ENCODE measurements at places on chromosomes 6 and 20.

GRCh38 chr6:38942442-38942841, 106.1 kb upstream of the GLP1R start:
- no peak for DNase-seq

DNA sequence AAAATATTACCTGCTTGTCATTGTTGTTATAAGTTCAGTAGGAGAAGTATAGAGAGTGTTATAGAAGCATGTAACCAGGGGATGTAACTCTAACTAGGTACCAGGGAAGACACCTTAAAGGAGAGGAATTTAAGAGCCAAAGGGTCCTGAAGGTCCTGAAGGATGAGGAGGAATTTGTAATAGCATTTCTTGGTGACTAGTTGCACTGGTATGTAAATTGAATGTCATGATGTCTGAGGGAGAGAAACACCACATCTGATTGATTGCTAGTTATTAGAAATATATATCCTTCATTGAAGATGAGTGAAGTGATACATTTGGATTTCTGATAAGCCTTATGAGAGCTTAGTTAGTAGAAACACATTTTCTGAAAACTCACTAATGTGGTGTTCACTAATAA, 643.8 kb downstream of the RFPL4B start:
- DNase-seq = no peak

- DNase-seq = no peak
Measured at GRCh38 chr6:54010340-54011276, 100.6 kb upstream of the MLIP start.

DNA sequence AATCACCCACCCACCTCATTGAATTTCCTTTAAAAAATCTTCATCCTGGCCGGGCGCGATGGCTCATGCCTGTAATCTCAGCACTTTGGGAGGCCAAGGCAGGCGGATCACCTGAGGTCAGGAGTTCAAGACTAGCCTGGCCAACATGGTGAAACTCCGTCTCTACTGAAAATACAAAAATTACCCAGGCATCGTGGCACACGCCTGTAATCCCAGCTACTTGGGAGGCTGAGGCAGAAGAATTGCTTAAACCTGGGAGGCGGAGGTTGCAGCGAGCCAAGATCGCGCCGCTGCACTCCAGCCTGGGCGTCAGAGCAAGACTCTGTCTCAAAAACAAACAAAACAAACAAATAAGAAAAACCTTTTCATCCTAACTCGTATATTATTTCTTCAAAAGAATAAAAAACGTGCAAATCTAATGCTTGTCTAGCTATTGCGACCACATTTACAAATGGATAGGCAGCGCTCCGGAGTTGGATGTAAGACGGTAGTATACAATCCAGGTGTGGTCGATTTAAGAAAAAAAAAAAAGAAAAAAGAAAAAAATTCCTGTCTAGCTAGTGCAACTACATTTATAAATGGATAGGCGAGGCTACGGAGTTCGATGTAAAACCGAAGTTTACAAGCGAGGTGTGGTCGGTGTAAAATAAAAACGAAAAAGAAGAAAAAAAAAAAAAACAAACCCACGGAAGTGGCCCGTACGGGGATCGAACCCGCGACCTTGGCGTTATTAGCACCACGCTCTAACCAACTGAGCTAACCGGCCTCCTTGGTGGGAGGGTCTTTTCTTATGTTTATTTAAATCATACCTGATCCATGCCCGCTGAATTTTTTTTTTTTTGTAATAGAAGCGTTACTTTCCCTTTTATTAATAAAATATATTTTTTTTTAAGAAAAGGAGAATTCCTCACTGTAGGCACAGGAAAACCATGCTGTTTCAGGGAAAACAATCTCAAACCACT, 70.7 kb upstream of the PRSS16 start:
- DNase-seq = peak; percentile 68

DNA sequence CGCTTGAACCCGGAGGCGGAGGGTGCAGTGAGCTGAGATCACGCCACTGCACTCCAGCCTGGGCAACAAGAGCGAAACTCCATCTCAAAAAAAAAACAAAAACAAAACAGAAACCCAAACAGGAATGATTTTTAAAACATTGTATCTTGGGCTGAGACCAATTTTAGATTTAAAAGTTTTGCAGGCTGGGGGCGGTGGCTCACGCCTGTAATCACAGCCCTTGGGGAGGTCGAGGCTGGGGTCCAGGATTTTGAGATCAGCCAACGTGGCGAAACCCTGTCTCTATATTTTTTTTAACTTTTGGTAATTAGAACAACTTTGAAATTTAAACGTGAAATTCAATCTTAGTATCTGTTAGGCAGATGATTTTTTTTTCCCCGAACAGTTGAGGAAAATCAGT, 70.5 kb downstream of the AKAP12 start:
- DNase-seq = no peak

DNA sequence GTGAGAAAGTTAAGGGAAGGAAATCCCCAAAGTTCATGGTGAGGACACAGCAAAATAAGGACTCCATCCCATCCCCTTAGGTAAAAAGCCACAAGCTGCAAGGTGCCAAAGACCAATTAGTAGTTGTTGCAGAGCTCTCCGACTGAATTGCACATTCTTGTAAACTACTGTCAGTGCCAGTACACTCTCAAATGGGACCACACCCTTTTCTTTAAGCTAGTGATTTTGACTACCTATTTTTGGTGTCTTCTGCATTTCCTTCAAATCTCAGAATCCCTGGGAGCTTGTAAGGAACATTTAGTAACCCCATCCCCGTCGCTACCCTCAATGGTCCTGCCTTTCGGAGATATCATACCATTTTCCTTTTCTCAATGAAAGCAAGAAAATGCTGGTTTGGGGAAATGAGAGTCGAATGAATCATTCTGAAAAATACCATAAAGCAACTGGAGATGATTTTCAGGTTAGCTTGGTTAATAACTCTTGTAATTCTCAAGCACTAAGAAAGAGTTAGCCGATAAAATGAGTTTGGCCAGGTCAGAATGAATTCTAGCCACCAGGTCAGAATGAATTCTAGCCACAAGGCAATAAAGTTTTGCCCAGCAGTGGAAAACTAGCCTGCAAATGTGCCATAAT, 5.2 kb upstream of the HMGN3 start:
- DNase-seq = no peak

- DNase-seq = no peak
Measured at GRCh38 chr6:36916126-36916525, 30.4 kb downstream of the C6orf89 start.

- DNase-seq = no peak
Measured at GRCh38 chr6:163823577-163823976, 409.1 kb downstream of the QKI start.

DNA sequence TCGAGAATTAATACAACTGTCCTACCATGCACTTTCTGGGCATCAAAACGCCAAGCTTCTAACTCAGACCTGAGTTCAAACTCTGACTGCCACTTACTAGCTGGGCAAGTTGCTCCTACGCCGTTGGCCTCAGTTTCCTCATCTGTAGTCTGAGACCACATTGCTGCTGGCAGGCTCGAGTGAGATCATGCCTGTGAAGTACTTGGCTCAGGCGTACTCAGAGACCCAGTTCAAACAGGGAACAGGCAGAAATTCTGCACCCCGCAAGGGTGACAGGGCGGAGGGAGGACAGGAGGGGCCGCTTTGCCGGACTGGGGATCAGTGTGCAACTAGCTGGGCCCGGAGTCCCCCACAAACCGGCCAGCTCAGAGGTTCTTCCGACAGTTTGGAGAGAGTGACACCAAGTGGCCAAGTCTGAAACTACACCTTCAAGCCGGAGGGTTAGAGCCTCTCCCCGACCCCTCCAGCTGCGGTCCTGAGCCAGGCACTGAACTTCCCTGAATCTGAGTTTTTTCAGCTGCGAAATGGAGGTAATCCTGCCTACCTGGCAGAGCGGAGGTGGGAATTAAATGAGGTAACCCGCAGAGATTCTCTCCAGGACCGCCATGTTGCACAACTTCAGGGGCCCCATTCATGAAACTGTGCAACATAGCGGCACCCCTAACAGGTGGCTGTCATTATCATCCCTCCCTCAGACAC, 46.0 kb upstream of the PTPN1 start:
- peak; percentile 45 for DNase-seq

DNA sequence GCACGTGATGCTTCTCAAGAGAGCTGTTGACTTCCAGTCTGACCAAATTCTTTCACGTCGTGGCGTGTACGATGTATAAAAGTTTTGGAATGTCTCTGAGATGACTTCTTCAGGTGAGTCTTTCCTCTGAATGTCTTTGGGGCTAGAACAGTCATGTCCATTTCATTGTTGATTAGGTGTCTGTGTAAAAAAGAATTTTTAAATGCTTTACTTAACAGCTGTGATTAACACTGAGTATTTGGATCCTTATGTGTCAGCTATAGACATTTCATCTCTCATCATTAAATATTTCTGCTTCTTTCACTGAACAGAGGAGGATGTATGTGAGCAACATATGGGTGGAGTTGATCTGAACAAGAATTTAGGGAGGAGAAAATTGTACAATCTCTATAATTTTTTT, 29.3 kb upstream of the KIF13A start:
- no peak for DNase-seq

- no peak for DNase-seq
Measured at GRCh38 chr6:91600561-91600960, 1013.7 kb upstream of the MAP3K7 start.

GRCh38 chr6:88810701-88811100, 152.7 kb downstream of the RNGTT start:
- DNase-seq = no peak

DNA sequence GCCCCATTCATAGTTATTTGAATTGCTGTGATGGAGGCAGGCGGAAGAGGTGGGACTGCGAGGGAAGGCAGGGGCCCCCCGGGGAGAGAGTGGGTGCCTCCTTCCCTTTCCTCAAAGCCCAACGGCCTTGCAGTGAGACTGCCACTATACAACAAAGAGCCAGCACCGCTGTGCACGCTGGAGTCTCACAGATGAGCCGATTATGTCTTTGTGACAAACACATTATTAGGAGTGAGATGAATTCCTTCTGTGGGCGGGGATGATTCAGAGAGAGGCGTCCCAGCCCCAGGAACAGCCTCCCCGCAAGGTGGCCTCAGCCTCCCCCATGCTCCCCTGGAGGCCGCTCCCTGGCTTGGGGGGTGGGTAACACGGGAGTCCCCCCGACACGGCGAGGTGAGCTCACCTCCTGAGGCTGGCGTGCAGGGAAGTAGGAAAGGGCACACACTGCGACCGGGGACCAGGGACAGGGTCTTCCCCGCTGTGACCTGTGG, 26.7 kb downstream of the NTSR1 start:
- DNase-seq = no peak

- no peak for DNase-seq
Measured at GRCh38 chr6:135458051-135458450, 39.5 kb downstream of the AHI1 start.

- no peak for DNase-seq
Measured at GRCh38 chr6:158018041-158018771, 36.5 kb downstream of the SYNJ2 start.

GRCh38 chr20:12358655-12359009, 440.9 kb downstream of the BTBD3 start:
- no peak for DNase-seq

- DNase-seq = no peak
Measured at GRCh38 chr6:78810698-78811097, 56.7 kb upstream of the IRAK1BP1 start.

- no peak for DNase-seq
Measured at GRCh38 chr20:8504030-8504429, 372.0 kb downstream of the PLCB1 start.

DNA sequence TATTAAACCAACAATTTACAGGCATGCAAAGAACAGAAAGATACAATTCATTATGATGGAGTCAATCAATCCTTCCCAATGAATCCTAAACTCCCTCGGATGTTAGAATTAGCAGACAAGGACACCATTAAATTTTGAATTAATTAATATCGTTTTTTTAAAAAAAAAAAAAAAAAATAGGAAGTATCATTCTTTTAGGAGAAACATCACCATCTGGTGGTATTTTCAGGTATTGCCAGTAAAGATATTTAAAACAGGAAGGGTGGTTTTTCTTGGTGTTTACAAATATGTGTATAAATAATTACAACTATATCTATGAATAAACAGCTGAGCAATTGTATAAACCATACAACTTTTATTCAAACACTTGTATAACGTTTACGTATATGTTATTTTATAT, 564.4 kb downstream of the HAO1 start:
- no peak for DNase-seq

DNA sequence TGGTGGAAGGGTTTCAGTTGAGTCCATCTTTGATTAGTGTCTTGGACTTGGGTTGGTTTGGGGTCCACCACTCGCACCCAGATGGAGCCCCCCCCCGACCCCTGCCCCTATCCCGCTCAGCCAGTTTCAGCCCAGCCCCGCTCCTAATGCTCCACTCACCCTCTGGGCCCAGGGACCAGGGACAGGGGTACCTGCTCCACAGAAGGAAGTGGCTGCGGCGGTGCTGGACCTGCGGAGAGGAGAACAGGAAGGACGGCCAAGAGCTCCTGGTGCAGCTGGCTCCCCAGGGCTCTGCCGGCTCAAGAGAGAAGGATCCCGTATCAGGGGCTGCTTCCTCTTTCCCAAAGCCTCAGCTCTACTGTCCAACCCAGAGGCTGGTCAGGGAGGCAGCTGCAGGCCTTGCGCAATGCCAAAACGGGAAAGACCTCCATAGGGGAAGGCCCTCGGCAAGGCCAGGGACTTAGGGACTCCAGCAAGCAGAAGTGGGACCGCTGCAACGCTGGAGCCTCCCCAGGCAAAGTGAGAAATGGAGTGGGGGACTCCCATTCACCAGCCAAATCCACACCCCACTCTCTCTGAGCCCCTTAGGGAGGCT, at the start of gene SIGLEC1:
SIGLEC1 (minus strand) TSS at position 322 of the 595 bp plus-strand sequence. CDS start 5,472 bp downstream, outside the sequence.
- DNase-seq = no peak

GRCh38 chr6:129455126-129455769, 254.7 kb downstream of the ARHGAP18 start:
- no peak for DNase-seq

- DNase-seq = no peak
Measured at GRCh38 chr6:32609391-32609730, 19.7 kb upstream of the HLA-DRB1 start.

GRCh38 chr6:69138148-69138547, 503.1 kb downstream of the ADGRB3 start:
- no peak for DNase-seq

- no peak for DNase-seq
Measured at GRCh38 chr6:132643547-132643946, 15.4 kb downstream of the TAAR1 start.

DNA sequence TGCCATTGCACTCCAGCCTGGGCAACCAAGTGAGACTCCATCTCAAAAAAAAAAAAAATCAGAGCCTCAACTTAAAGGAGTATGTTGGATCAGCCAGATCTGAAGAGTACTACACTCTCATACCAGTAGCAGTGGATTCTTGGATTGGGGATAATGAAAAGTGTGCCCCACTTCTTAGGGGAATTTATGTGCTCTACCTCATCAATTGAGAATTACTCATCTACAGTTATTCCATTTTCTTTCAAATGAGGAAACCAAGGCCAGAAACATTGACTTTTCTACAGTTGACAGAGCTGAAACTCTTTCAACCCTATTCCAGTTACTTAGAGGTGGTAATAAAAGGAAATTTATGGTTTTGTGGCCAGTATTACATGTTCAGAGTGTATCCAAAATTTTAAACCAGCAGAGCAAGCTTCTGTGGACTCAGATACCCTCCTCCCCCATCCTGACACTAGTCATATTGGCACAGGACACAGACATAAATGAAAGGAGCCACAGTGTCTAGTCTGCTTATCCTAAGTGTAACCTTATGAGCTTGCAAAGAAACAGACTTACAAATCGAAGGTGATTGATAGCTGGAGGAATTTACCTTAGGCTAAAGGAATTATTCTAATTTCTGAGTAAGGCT, 51.2 kb downstream of the ORC3 start:
- no peak for DNase-seq
